ENCODE measurements at places on chromosomes 4 and X.

DNA sequence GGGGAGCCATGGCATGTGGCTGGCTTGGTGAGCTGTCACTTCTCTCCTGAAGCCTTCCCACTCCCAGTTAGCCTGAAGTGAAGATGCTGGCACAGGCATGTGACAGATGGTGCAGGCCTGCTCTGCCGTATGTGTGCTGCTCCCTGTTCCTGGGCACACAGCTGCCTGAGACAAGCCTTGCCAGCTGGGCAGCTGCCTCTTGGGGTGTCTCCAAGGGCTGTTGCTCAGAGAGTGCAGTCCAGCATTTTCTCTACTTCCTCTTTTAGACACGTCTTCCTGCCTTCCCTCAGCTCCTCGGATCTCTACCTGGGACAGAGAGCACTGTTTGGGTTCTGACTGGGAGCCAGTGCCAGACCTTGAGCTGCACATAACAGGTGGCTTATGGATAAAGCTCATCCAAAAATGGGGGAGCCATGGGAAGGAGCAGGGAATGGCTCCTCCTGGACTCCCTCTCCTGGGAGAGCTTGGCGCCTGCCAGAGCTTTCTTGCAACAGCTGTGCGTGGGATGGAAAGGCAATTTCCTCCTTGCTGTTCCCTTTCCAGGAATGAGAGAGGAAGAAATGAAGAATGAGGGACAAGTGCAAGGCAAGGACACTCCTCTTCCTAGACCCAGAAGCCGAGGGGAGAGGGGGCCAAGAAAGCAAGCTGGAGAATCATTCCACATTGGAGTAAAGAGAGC, 132.9 kb downstream of the MSL3 start:
- DNase-seq: no peak

- no peak for DNase-seq
Observed at GRCh38 chrX:17876135-17876534, 15.0 kb upstream of the RAI2 start.

DNA sequence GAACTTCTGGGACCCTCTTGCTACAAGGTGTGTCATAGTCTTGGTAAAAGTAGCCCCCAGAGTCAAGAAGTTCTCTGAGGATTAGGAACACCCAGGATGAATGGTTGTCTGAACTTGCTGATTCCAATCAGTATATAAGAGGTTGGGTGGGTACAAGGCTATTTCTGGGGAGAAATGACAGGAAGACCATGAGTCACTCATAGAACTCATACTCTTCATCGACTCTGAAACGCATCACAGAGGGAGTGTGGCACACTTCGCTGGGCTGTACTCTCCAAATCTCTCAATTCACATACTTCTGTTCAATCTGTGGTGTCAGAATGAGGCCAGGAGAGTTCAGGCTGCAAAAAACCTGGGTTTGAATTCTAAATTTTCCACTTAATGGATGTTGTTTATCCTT, 193.2 kb upstream of the LEF1 start:
- no peak for DNase-seq

DNA sequence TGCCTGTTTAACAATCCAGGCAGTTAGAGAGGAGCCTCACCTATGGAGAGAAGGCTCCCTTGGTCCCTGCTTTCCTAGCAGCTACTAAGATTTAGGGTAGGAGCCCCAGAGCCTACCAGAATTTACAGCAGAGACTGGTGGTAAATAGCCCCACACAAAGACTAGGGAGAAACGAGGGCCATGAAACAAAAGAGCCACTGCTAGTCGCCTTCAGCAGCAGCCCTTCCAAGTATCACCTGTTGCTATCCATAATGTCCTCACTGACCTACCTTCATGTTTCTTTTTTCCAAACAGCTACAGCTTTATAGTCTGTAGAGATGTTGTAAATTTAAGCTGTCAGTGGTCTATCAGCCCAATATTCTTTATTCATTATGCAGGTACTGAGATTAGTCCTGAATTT, 25.3 kb downstream of the ARHGEF6 start:
- DNase-seq: no peak

DNA sequence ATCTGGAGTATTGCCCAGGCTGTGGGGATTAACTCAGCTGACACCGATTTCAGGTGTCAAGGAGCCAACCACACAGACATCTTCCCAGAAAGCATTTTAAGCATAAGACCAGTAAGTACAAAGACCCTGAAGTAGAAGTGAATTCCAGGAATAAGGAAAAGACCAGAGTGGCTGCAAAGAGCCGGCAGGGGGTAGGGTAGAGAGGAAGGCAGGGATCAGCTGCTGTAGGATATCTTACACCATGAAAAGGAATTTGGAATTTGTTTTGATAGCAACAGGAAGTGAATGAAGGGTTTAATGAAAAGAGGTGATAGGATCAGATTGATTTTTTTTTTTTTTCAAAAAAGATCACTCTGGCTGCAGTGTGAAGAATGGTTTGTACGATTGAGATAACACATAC, 113.6 kb upstream of the PPARGC1A start:
- no peak for DNase-seq

DNA sequence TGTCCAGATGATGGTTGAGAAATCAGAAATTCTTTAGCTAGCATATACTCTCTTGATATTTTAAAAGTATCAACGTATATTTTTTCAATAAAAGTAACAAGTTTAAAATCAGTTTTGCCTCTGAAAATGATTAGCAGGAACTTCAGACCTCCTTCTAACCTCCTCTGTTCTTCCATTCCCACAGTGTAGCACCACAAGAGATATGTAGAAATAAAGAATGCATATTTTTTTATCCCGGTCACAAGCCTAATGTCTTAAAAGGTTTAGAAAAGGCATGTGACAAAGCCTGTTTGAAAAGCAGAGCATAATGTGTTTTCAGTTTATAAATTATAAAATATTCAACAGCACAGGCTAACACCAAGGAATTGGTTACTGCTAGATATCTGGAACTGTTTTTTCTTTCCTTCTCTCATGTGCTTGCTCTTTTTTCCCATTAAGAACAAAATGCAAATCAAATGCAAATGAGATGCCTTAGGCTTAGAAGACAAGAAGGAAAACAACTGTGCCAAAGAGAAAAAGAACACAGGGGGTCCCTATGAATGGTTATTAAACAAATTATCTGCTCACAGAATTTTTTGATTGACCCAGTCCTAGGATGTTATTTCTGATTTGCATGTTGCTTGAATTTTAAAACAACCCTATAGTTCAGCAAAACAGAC, 351.7 kb upstream of the FAM241A start:
- DNase-seq: no peak

DNA sequence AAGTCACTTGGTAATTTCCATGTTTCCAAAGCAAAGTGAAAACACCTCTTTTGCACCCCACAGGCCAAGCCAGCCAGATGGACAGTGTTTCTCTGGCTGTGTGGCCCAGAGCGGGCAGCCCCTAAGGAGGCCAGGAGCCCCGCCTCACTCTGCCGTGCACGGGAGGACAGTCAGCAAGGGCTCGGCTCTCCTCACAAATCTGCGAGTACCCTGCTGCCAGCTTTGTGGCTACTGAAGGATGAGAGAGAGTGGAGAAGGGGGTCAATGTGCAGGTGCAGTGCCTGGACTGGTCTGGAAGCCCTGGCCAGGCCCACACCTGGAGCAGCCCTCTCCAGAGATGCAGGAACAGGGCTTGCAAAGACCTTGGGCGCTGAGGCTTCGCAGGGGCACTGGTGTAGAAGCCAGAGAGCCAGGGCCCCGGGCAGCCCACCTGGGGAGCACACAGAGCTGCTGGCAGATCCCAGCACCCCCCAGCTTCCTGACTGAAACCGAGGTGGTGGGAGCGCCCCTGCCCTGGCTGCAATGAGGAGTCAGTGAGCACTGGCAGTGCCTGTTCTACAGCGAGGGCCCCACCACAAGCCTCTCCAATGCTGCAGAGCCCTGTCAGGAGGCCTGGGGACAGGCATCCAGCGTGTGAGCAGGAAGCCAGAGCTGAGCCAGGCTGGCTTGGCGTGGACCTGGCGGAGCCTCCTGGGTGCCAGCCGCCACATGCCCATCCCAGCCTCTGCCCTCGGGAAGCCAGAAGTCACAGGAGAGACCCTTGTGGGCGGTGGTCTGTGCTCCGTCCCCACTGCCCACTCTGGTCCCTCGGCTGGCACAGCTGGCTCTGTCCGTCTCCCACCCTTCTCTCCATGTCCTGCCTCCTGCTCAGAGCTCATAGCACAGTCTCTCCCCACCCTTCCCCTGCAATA, 3.9 kb downstream of the SPON2 start:
- DNase-seq: no peak

- DNase-seq: no peak
Observed at GRCh38 chr4:66555301-66555700, 885.0 kb upstream of the EPHA5 start.

DNA sequence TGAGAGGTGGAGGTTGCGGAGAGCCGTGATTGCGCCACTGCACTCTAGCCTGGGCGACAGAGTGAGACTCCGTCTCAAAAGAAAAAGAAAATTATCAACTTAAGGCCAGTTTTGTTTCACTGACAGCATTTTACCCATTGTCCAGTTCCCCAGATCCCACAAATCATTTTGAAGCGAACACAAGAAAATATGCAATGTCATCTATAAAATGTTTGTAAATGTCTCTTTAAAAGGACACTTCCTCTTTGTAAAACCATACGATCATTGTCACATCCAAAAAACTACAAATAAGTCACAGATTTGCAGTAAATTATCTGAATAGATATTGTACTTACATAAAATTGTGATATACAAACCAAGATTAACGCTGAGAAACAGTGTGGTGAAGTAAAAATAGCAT, 147.6 kb downstream of the ATRX start:
- DNase-seq: no peak

Data from CMK (cell line).